Islet precursor cell (in vitro differentiated cells): ENCODE measurements at places on chromosomes 2 and 18.

GRCh38 chr2:20415511-20415918 lies 31.4 kb upstream of the RHOB start:
- DNase-seq: peak; percentile 49

GRCh38 chr2:153464395-153464794 lies 14.2 kb downstream of the RPRM start:
- no peak for DNase-seq

DNA sequence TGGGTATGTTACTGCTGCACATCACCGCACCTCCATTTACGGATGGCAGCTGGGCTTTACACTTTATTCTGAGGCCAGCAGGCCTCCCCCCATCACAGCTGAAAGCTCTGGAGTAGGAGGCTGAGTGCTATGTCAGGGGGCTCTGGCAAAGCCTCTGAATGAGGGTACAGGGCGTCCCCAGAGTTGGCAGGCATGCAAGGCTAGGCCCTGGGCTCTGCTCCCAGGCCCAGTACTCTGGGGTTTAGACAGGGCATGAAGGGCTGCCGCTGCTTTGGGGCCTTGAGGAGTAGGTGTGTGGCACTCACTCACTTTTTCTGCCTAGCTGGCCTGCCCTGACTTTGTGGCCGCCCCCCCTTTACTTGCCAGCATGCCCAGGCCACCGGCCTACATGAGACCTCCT lies 90.8 kb downstream of the WDSUB1 start:
- no peak for DNase-seq

DNA sequence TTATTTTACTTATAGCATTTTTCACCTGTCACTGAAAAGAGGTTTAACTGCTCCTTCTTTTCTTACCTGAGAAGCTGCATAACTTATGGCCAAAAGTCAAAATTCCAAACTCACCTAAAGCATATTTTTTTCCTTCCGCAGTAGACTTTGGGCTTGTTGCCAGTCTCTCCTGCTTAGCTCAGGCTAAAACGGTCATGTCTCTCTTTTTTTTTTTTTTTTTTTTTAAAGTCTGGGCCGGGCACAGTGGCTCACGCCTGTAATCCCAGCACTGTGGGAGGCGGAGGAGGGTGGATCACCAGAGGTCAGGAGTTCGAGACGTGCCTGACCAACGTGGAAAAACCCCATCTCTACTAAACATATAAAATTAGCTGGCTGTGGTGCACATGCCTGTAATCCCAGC lies 113.5 kb downstream of the RTN4 start:
- no peak for DNase-seq
